Astrocyte (in vitro differentiated cells and primary cell): ENCODE measurements at places on chromosomes 4 and X. TPM values are rescaled to one million over a fixed set of nuclear protein-coding genes. Genes with fewer than 3 reads are reported as not detected.

- H3K27ac ChIP-seq, result no peak overlapping the region
- H3K36me3 ChIP-seq, result no peaks in the 10 kb centered on the region
- no peaks in the 10 kb centered on the region for H3K4me1 ChIP-seq
- no peak for DNase-seq
- H3K4me3 ChIP-seq, result no peak overlapping the region
Observed at GRCh38 chr4:151842430-151843079, 81.7 kb upstream of the GATB start.

Gene ENAM
- 0.11 and 0.38 TPM in 2 replicates for total RNA-seq

Gene TSPAN5
- 61.4 and 69.0 TPM in 2 replicates for total RNA-seq

Gene OTUD6A
- not detected in 2 replicates for total RNA-seq
